ENCODE measurements at places on chromosomes 7 and 10.

DNA sequence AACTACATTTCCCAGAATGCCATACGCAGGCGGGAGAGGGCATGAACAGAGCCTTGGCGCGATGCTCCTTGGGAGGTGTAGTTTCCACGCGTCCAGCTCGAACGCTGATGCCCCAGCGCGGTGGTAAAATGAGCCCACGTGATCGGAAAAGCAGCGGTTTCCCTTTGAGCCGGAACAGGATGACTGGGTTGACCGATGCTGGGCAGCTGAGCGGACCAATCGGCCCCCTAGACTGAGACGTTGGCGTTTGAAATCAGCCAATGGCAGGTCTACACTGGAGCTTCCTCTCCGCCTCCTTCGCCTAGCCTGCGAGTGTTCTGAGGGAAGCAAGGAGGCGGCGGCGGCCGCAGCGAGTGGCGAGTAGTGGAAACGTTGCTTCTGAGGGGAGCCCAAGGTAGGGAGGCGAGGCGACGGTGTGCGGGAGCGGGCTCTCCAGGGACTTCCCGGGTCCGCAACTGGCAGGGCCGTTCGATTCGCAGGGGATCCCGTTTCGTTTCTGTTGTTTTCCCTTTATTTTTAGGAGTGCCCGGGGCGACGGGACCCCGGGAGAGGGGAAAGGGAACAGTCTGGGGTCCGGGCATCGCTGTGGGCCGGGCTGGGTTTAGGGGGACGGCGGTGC, at the start of gene BUB3:
Gene BUB3 (plus strand): TSS at position 311 of the 619 bp plus-strand sequence. CDS start 516 bp downstream, outside the sequence.
- DNase-seq, result peak; percentile 100

DNA sequence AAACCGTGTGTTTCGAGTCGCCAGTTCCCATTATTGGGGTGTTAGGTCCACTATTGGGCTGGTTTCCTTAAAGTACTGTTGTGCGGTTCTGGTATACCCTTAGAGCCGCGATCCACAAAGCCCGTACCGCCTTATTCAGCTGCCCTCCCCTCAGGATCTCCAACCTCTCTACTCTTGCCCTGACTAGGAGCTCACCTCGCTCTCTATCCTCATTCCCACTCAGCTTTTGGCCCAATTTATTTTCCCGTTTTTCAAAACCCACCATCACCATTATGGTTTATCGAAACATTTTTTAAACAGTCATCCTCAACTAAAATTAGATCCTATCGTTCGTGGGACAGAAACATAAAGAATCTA, 461 bp upstream of the ETV1 start:
- no peak for DNase-seq

GRCh38 chr7:151058781-151059366, 515 bp upstream of the SLC4A2 start:
- DNase-seq, result peak; percentile 97

- DNase-seq, result no peak
These were observed 33.0 kb downstream of the CYP26A1 start for GRCh38 chr10:93106631-93107072.

DNA sequence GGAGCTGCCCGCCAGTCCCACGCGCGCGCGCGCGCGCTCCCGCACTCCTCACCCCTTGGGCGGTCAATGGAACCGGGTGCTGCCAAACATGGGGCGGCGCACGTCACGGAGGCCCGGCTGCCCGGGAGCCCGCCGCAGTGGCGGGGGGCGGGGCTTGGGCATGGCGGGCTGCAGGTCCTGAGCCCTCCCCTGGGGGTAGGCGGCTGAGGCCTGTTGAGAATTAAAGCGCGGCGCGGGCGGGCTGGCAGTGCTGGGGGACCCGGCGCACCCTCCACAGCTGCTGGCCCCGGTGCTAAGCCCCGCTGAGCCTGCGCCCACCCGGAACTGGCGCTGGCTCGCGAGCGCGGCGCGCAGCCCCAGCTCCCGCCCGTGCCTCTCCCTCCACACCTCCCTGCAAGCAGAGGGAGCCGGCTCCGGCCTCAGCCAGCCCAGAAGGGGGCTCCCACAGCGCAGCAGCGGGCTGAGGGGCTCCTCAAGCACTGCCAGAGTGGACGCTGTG, 634.2 kb downstream of the ANKRD7 start:
- DNase-seq, result no peak

DNA sequence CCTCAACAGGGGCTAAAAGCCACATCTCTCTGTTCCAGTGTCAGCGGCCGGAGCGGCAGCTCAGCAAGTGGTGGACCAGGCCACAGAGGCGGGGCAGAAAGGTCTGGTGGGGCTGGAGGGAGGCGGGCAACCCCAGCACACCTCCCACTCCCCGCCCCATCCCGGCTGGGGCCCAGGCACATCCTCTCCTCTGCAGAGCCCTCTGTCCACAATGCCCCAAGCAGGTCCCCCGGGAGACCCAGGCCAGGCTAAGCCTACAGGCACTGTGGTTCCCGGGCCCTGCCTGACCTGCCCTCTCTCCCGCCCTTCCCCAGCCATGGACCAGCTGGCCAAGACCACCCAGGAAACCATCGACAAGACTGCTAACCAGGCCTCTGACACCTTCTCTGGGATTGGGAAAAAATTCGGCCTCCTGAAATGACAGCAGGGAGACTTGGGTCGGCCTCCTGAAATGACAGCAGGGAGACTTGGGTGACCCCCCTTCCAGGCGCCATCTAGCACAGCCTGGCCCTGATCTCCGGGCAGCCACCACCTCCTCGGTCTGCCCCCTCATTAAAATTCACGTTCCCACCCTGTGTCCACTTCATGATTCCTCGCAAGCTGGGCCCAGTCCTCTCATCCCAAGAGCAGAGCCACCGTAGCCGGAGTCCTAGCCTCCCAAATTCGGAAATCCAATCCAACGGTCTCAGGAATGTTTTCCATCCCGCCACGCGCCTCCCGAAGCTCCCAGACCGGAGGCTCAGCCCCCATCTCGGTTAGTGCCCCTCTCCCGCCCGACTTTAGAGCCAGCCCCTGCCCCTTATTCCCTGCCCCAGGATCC, 2.1 kb downstream of the ADIRF start:
- peak; percentile 49 for DNase-seq

Data from myocyte (in vitro differentiated cells).